ENCODE measurements at places on chromosomes 11 and 22.

- no peak for DNase-seq
These were observed 43.1 kb downstream of the CCDC73 start for GRCh38 chr11:32751381-32751780.

DNA sequence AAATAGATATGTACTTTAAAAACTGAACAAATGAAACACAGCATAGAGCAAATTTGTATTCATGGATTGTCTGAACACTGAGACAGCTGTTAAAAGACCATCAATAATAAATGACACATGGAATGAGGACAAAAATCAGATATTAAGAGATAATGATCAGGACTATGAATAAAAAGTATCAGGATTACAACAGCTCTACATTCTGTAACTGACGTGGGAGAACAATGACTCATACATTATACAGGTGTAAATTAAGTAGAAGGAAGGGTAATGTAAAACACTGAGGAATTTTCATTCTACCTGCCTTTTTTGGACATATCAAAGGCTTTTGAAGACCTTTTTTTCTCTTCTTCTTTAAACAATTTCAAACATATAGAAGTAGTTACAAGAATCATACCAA is 310.9 kb upstream of the ANO3 start:
- DNase-seq: no peak

GRCh38 chr22:19103880-19104821 is 18.1 kb downstream of the DGCR2 start:
- DNase-seq: no peak

DNA sequence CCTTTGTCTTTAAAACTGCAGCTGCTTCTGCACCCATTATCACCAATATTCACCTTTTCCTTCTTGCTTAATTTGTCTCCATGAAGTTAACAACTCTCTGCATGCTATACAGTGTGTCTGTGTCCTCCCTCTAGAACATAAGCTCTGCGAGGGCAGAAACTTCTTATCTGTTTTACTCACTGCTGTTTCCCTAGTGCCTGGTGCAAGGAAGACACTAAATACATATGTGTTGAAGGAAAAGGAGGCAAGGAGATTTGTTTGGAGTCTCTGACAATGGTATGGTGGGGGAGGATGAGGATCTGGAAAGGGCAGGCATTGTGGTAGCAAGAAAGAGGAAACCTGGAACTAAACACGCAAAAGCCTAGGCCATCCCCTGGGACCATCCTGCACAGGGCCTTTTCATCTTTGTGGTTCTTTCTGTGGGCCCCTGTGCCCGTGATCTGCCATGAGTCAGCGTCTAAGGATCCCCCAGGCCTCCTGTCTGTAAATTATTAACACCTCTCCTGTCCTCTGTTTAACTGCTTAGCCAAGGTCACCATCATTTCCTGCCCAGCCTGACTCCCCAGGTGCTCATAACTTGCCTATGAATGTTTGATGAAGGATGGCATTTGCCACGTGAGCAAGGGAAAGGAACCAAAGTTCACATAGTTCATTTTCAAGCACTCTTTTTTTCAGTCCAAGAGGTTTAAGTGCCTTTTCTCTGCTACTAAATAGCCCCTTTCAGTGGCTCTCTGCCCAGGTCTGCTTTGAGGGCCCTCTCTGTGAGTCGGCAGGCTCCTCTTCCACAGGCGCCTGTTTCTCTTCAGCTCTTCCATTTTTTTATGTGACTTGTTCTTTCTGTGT is 131.1 kb downstream of the RASSF10 start:
- no peak for DNase-seq

GRCh38 chr11:27505781-27506180 is 788 bp downstream of the LIN7C start:
- DNase-seq: no peak

GRCh38 chr11:118186346-118187107 is 10.1 kb upstream of the SCN2B start:
- no peak for DNase-seq

- no peak for DNase-seq
These were observed 548 bp downstream of the FDXACB1 start for GRCh38 chr11:111878385-111878848.

DNA sequence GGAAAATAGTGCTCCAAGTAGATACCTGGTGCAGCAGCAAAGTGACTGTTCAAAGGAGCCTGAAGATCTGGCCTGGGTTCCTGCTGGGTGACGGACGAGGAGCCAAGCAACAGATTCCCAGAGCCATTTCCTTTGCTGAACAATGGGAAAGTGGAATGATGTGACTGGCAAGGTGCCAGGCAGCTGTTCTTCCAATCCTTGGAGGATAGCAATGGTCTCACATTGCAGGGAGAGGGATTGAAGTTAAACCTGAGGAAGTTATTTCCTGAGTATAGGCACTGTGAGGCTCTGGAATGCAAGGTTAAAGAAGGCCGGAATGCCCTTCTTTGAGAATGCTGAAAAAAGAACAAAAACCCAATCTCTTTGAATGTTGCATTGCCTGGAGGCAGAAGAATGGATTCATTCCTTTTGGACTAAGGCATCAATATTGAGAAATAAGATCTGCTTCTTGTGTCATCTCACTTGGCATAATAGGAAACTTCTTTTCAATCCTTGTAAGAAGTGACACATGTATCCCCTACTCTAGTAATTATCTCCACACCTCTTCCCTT is 223.8 kb downstream of the BLID start:
- no peak for DNase-seq

DNA sequence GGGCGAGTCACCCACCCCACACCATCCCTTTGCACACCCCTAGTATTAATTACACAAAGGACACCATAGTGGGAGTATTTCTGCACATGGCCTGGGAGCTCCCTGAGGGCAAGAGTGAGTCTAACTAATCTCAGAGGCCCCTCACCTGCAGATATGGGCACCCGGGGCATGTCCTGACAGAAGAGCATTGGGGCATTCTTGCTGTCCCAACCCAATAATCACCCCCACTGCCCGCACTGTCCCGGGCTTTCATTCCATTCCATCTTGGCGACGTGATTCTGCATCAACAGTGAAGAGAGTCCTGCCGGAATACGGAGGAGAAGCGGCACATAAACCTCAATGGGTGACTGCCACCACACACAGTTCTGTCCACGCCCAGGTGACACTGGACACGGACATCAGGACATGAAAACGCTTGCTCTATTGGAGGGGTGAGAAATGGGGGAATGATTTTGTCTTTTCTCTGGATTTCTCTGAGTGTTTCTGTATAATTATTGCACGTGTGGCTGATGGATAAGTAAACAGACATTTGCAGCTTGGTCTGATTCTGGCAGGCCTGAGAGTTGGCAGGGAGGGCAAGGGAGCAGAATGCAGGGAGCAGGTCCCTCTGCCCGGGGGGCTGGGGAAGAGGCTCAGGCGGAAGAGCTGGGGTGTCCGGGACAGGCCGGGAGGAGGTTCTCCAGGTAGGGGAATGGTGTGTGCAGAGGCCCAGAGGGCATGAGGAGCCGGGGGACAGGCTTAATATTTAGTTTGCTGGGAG is 38.2 kb downstream of the SCUBE1 start:
- DNase-seq: no peak

GRCh38 chr22:28728621-28729313 is 12.9 kb downstream of the CHEK2 start:
- no peak for DNase-seq

- DNase-seq: peak; percentile 75
These were observed 3.9 kb upstream of the VSIG10L2 start for GRCh38 chr11:125941619-125942611.

DNA sequence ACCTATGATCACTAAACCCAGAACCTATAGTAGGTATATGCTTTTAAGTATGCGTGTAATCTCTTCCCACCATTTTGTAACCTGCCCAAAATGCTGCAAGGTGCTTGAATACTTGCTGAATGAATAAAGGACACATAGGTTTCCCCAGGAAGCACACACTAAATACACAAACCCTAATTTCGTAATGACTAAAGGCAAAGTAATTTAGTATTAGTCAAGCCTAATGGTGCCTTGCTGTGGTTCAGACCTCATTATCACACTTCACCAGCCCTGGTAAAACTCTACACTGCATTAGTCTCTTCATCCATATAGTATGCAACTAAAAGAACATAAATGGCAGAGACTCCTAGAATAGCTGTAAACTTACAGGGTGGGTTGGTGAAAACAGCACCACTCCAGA is 289.0 kb upstream of the PITPNB start:
- DNase-seq: no peak

- no peak for DNase-seq
These were observed 115.9 kb upstream of the CRYBB3 start for GRCh38 chr22:25083807-25084200.

GRCh38 chr11:46290598-46291309 is 13.3 kb downstream of the CREB3L1 start:
- DNase-seq: no peak

DNA sequence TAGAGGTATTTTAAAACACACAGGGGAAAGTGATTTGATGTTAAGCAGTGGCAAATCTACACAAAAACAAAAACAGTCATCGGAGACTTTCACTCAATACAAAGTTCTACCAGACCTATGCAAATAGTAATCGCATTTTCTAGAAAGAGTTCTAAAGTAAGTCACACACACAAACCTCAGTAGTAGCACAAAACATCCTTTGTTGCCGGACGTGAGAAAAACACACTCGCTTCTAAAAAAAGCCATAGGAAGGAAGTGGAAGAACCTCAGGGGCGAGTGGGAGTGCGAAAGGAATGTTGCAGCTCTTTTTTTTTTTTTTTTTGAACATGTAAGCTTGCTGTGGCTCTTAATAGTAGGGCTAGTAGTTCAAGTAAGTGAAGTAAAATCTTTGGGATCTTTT is 88.9 kb downstream of the MAML2 start:
- DNase-seq: peak; percentile 43

Measured in GM13977 (cell line).